ENCODE measurements at places on chromosomes 3 and 15. TPM values are rescaled to one million over a fixed set of nuclear protein-coding genes. Genes with fewer than 3 reads are reported as not detected.

- no peak overlapping the region for H3K27ac ChIP-seq
- H3K27me3 ChIP-seq, result no peaks in the 10 kb centered on the region
- no peak overlapping the region for H3K4me3 ChIP-seq
- peaks cover 38% of the 10 kb centered on the region for H3K4me1 ChIP-seq
- H3K36me3 ChIP-seq, result no peaks in the 10 kb centered on the region
- DNase-seq, result no peak
These were observed 10.0 kb upstream of the GRAMD1C start for GRCh38 chr3:113828600-113828999.

GRCh38 chr3:44969828-44970179, 6.2 kb downstream of the ZDHHC3 start:
- no peaks in the 10 kb centered on the region for H3K27me3 ChIP-seq
- H3K27ac ChIP-seq, result no peak overlapping the region
- no peaks in the 10 kb centered on the region for H3K36me3 ChIP-seq
- H3K4me3 ChIP-seq, result no peak overlapping the region

- H3K27me3 ChIP-seq, result no peaks in the 10 kb centered on the region
- peak overlapping the region; percentile 87 for H3K4me3 ChIP-seq
- 0 out of 3 replicates have a peak, but pooled peaks cover 4% of the 10 kb centered on the region for H3K36me3 ChIP-seq
These were observed 1.8 kb downstream of the PRKCD start for GRCh38 chr3:53162672-53163443.

DNA sequence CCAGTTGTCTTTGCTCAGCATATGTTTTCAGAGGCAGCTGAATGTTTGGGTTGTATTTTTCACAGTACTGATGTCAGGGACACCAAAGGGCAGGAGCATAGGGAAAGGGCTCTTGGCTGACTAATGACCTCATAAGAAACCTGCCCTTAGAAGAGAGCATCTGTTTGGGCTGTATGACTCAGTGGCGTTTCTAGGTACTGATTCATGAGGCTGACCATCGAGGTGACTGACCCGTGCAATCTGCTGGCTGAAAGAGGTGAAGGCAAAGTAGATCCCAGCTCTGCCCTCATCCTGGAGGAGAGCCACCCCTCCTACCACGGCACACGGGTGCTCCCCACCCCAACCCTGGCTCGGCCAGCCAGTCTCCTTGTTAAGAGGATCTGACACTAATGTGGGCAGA, 8.3 kb downstream of the LMCD1 start:
- no peak overlapping the region for H3K4me3 ChIP-seq
- no peak for DNase-seq
- H3K4me1 ChIP-seq, result peaks cover 25% of the 10 kb centered on the region
- H3K36me3 ChIP-seq, result peaks cover 5% of the 10 kb centered on the region

DNA sequence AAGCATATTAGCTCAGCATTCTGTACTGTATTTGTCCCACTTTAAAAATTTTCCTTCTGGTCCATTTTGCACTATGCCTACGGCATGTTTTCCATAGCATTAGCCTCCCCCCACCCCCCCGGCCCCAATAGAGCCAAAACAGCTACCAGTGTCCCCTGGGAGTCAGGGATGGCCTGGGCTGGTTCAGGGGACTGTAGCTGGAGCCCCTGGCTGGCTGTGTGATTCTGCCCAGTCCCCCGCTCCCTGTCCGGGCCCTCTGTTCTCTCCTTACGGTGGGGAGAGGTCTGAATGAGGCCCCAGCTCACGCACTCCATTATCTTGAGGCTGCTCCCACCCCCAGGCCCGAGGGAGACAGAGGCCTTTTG, 70.1 kb downstream of the KLF15 start:
- H3K27ac ChIP-seq, result no peak overlapping the region
- H3K27me3 ChIP-seq, result peaks cover 27% of the 10 kb centered on the region
- DNase-seq, result no peak
- H3K4me1 ChIP-seq, result peaks cover 11% of the 10 kb centered on the region
- peak overlapping the region; percentile 60 for H3K4me3 ChIP-seq
- H3K36me3 ChIP-seq, result no peaks in the 10 kb centered on the region

GRCh38 chr3:138202945-138203701, 16.0 kb downstream of the ARMC8 start:
- DNase-seq, result no peak
- no peak overlapping the region for H3K27ac ChIP-seq
- H3K36me3 ChIP-seq, result peaks cover 3% of the 10 kb centered on the region
- H3K27me3 ChIP-seq, result no peaks in the 10 kb centered on the region
- no peak overlapping the region for H3K4me3 ChIP-seq
- H3K4me1 ChIP-seq, result no peaks in the 10 kb centered on the region

GRCh38 chr15:89824607-89824867, 9.9 kb upstream of the ANPEP start:
- H3K27me3 ChIP-seq, result peaks cover 15% of the 10 kb centered on the region
- H3K36me3 ChIP-seq, result no peaks in the 10 kb centered on the region
- H3K4me1 ChIP-seq, result peaks cover 66% of the 10 kb centered on the region
- no peak overlapping the region for H3K4me3 ChIP-seq
- no peak for DNase-seq

The RNF168 gene
- 22.9 TPM for total RNA-seq
